Activated CD8-positive, alpha-beta T cell treated with anti-CD3 and anti-CD28 coated beads for 36 hours (primary cell): ENCODE measurements at places on chromosomes 12 and 14.

DNA sequence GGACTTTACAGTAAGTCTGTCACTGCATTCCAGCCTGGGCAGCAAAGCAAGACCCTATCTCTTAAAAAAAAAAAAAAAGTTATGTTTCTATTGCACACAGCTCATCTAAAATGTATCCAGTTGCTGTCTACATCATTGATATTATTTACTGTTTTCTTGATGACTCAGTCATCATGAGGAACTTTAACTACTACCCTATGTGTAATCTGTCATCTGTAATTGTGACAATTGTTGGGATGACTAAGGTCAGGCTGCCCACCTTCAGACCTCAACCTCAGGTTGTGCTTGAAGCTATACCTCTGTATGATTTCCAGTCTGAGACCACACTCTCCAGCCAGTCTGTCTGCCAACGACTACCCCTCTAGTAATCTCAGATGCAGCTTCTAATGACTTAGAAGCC is 15.3 kb downstream of the PPP1R13B start:
- DNase-seq: no peak

DNA sequence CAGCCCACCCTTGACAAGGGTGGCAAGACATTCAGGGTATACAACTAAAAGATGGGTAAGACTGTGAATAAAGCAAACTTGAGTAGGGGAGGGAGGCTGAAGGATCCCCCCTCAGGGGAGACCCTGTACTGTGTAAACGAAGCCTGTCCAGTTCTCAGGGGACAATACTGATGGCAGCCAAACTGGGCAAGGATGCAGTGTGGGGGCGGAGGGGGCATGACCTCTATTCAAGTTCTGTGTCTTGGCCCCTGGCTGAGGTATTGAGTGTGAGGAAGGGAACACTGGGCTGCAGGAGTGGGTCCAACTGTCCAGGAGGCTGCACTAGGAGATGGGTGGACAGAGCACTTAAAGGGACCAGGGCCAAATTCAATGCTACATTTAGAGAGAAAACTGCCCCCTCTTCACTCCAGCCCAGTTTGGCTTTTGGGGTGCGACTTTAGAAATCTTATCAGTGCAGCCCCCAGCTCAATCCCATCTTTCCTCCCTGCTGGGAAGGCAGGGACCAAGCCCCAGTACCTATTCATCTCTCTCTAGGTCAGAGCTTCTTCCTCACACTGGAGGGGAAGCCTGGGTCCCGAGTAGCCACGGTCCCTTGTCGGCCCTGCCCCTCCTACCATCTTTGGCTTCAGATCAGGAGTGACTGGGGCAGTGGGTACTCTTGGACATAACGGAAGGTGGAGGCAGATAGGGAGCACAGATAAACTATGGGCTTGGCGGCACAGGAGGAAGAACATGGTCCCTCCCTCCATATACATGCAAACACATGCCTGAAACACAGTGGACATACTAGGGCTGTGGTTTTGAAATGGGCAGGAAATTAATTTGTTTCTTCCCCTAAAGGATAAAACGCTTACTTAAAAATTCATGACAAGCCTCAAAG is 11.8 kb downstream of the SLC39A5 start:
- DNase-seq: no peak

GRCh38 chr12:91663310-91663709 is 480.7 kb upstream of the DCN start:
- DNase-seq: no peak

DNA sequence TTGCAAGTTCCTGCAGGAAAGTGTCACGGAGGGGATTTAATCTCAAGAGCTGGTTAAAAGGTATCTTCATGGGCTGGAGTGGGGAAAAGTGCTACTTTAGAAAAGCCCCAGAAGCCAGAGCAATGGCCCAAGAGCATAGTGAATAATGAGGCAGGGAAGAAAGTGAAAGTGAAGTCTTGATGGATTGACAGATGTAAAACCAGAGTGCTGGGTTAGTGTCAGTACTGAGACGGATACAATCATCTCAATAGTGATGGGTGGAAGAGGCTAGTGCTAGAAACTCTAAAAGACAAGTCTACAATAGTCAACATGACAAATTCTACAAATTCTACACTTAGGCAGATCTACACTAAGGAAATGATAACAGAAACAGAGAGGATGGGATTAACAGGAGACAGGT is 68.1 kb downstream of the CIT start:
- DNase-seq: no peak

- no peak for DNase-seq
Observed at GRCh38 chr14:105056303-105056831, 8.9 kb downstream of the GPR132 start.

DNA sequence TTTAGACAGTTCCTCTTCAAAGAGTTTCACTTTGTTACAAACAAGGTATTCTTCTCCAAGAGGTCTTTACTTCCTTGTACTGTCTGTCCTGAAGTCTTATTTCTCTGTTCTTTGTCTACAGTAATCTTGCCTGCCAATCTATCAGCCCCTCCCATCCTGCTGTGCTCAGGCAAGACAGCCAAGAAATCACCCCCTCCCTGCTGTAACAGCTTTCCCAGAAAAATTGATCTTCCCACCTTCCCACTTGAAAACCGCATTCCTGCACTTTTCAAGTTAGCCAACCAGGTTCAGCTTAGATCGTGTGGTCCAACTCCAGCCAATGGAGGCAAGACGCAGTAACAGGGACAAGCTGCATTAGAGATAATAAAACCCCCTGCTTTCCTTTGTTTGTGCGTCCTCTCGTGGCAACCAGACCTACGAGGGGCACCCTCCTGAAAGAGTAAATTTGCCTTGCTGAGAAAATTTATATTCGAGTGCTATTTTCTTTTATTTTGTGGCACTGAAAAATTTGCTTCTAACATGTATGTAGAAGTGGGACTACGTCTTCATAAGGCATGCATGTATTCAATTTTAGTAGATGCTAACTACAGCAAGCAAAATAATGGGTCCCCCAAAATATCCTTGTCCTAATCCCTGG is 46.5 kb upstream of the ESR2 start:
- no peak for DNase-seq

DNA sequence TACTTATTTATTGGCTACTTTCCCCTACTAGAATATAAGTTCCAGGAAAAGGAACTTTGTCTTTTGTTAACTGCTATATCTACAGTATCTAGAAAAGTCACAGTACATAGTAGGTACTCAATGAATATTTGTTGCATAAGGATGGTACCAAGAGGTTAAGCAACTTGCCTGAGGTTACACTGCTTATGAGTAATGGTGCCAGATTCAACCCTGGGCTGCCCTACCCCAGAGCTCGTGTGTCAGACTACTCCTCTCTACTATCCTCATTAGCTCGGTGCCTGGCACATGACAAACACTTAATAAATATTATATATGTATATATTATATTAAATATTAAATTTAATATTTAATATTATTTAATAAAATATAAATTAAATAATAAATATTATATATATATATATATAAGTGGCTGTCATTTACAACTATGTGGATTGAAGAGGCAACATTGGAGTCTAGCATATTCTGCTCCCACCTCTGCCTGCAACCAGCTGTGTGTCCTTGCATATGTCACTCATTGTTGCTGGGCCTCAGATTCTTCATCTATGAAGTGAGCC is 25.4 kb downstream of the UTP20 start:
- no peak for DNase-seq

GRCh38 chr12:31796270-31796951 is 67.6 kb upstream of the AMN1 start:
- DNase-seq: no peak

DNA sequence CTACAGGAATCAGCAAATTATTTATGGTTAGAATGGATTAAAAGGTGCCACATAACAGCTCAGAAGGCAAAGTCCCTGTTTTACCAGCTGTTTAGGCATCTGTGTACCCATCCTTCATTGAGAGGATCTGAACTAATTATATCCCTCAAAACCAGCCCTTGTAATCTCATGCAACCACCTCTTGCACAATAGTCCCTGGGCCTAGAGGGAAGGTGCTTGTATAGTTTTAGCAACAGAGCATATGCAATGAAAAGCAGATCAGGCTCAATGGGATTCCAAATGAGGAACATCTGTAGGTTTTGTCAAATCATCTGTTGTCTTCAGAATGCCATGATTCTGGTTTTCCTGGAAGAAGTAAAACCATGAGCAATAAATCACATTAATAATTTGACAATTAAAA is 26.0 kb upstream of the GLIPR1L2 start:
- no peak for DNase-seq

- no peak for DNase-seq
Observed at GRCh38 chr14:65438266-65438933, 25.9 kb downstream of the FUT8 start.

- DNase-seq: no peak
Observed at GRCh38 chr12:13128291-13128965, 25.0 kb upstream of the GSG1 start.

- no peak for DNase-seq
Observed at GRCh38 chr14:72902801-72903530, 9.1 kb upstream of the DPF3 start.

DNA sequence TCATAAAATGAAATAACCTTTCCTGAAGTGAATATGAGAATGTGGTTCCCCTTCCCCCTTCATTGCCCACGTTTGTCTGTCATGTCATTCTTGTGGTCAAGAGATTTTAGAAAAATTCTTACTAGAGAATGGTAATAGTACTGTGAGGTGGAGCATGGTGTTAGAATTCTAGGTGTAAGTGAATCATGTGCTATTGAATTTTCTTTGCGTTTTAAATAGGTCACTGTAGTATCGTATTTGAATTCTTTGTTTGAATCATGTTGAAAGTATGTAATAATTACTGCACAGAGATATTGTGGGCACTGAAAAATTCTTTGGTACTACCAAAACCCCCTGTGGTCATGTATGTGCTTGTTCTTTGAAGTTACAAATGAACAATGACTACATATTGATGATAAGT is 49.9 kb downstream of the FUT8 start:
- DNase-seq: peak; percentile 79

- no peak for DNase-seq
Observed at GRCh38 chr12:50971946-50972345, 19.6 kb downstream of the HIGD1C start.

- DNase-seq: no peak
Observed at GRCh38 chr14:101418601-101419000, 142.7 kb upstream of the DIO3 start.

DNA sequence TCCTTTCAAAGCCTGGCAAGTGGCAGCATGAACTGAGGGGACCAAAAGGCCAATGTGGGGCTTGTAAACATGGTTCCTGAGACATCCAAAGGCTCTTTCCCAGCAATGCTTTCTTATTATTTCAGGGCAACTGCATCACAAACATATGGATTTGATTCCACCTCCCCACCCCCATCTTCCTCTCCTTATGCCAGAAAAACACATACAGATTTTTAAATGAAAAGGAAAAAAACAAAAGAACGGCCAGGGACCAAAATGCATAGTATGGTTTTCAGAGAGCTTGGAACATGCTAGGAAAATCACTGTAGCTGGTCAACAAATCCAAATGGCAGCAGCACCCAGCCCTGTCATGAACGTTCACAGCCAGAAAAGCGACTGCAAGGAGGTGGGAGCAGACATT is 167.6 kb downstream of the ANO2 start:
- DNase-seq: no peak

GRCh38 chr14:42628602-42629001 is 1021.9 kb downstream of the LRFN5 start:
- no peak for DNase-seq

DNA sequence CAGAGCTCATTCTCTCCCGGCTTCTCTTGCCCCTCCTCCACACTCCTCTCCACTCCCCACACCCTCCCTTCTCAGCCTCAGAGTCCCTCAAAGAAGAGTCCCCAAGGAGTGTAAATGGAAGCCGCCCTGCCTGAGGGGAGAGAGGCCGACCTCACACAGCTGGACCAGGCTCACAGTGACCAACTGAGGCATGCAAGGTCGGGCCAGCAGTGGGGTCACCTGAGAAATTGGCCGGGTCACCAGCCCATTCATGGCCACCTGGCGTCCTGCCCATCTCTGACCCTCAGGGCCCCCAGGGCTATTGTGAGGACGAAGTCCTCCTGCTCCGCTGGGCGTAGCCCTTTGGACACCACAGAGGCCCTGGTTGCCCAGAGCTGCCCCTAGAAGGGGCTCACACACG is 49.5 kb upstream of the NUAK1 start:
- DNase-seq: no peak

- no peak for DNase-seq
Observed at GRCh38 chr12:108147279-108147678, 18.2 kb downstream of the WSCD2 start.

DNA sequence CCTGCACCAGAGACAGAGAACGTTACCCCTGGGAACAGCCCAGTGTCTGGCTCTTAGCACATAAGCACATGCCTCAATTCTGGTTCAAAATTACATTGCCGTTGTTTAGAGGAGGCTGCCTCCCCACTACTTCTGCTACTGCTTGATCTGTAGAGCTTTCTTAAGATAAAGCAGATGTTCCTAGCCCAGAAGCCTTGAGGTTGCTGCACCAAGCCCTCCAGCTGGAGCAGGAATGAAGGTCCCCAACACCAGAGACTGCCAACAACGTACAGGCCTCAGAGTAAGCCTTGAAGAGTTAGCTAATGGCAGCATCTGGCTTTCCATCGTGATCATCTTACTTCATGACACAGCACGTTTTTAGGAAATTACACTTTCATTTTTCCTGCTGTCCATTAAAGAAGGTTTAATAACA is 34.7 kb upstream of the AMIGO2 start:
- DNase-seq: no peak

- no peak for DNase-seq
Observed at GRCh38 chr12:42090899-42091298, 53.8 kb downstream of the GXYLT1 start.

- DNase-seq: no peak
Observed at GRCh38 chr12:20426191-20426590, 57.9 kb downstream of the PDE3A start.

DNA sequence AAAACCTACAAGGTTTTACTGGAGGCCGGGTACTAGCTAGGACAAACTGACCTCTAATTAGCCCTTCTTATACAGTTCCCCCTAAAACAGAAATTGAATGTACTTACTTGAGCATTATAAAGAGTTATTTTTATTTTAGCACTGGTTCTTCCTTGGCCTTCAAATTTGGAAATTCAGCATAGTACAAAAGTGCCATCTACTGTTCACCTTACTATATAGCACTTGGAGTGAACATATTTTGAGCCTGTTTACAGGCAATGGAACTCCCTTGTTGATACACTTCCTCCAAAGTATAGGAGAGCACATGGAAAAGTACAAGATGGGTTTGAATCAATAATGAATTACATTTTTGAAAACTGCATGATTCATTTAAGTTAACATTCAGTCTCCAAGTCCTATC is 3.9 kb upstream of the POC1B start:
- no peak for DNase-seq
